Mucosa of descending colon (tissue), 3 donors: ENCODE measurements at places on chromosomes 12 and 14. TPM values are rescaled to one million over a fixed set of nuclear protein-coding genes. Genes with fewer than 3 reads are reported as not detected.

GLI1 gene
- total RNA-seq, result 1.9 TPM

GRCh38 chr12:124727922-124728321 is 135.7 kb downstream of the SCARB1 start:
- no peak for DNase-seq

- DNase-seq, result no peak
These were observed 14.4 kb downstream of the SLIRP start for GRCh38 chr14:77722301-77722700.

GRCh38 chr12:75994069-75994740 is 37.4 kb downstream of the PHLDA1 start:
- no peak for DNase-seq

- no peak for DNase-seq
These were observed 14.3 kb upstream of the LGALS3 start for GRCh38 chr14:55114720-55115119.

TAS2R8 gene
- total RNA-seq, result not detected

ETFBKMT gene
- total RNA-seq, result 5.6 TPM

- no peak for DNase-seq
These were observed 20.4 kb upstream of the AMN start for GRCh38 chr14:102902086-102902485.

DNA sequence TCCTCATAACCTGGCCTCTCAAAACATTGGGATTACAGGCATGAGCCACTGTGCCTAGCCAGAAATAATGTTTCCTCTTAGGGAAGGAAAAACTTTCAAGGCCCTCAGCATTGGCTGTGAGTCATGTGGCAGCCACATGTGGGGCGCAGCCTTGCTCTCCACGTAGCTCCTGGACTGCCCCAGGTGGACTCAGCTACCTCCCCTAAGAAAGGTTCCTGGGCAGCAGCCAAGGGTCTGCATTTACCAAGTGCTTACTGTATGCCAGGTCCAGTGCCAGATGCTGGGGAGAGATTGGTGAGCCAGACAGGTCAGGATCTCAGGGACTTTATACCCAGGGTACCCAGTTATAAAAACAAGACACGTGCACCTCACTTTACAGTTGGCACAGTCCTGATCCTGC is 3.7 kb upstream of the TRPV4 start:
- DNase-seq, result no peak

- DNase-seq, result no peak
These were observed 25.4 kb upstream of the PELI2 start for GRCh38 chr14:56092763-56093162.

RASSF9 gene
- total RNA-seq, result 1.4 TPM

DNA sequence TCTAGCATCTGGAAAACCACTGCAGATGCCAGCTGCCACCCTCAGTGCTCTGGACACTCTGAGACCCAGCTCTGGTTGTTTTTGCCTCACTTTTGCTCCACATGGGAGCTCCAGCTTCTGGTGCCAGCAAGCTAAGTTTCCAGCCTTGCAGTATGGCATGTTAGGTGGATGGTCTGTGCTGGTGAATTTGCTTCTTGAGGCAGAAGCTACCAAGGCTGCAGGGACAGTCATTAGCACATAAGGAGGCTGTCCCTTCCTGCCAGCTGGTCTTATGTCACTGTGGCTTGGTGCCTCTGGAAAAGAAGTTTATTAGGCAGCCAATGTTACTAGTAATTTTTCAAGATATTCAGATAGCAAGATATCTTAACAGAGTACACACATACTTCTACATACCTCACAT is 64.2 kb upstream of the CSRP2 start:
- DNase-seq, result no peak

GRCh38 chr12:131673888-131674257 is 37.0 kb upstream of the SFSWAP start:
- no peak for DNase-seq

CAPZA3 gene
- not detected for total RNA-seq

GRCh38 chr14:67285876-67286452 is 44.7 kb downstream of the PALS1 start:
- DNase-seq, result no peak

GRCh38 chr12:121678305-121678704 is 8.9 kb upstream of the MORN3 start:
- no peak for DNase-seq

FGF6 gene
- total RNA-seq, result not detected

ANG gene
- 41.0 TPM for total RNA-seq

DNA sequence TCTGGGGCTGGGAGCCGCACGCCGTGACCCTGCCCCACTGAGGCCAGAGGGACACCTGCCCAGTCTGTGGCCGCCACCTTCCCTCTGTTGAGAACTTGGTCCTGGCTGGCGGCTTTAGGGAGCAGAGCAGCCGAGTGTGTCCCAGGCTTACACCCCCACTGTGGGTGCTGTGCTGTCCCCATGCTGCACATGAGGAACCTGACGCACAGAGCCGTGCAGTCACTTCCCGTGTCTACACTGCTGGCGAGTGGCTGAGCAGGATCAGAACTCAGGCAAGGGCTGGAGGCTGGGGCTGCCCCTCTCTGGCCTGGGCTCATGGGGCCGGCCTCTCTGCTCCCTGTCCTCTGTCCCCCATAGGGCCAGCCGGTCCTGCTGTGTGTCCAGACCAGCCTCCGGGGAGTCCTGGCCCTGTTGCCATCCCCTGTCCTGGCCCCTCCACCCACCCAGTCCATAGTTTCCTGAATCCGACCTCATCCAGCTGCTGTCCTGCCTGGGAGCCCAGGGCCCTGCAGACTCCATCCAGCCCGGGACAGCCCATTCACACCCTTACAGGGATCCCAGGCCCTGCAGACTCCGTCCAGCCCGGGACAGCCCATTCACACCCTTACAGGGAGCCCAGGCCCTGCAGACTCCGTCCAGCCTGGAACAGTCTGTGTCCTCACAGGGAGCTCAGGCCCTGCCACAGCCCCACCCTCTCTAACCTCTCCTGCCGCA is 10.3 kb downstream of the FBRSL1 start:
- DNase-seq, result no peak

BHLHE41 gene
- total RNA-seq, result 43.0 TPM

GRCh38 chr14:101187816-101188570 is 284.5 kb upstream of the RTL1 start:
- no peak for DNase-seq

GRCh38 chr12:97005646-97006045 is 98.6 kb downstream of the NEDD1 start:
- DNase-seq, result no peak

NEK9 gene
- total RNA-seq, result 104 TPM
